ENCODE measurements at places on chromosomes 13 and 19.

DNA sequence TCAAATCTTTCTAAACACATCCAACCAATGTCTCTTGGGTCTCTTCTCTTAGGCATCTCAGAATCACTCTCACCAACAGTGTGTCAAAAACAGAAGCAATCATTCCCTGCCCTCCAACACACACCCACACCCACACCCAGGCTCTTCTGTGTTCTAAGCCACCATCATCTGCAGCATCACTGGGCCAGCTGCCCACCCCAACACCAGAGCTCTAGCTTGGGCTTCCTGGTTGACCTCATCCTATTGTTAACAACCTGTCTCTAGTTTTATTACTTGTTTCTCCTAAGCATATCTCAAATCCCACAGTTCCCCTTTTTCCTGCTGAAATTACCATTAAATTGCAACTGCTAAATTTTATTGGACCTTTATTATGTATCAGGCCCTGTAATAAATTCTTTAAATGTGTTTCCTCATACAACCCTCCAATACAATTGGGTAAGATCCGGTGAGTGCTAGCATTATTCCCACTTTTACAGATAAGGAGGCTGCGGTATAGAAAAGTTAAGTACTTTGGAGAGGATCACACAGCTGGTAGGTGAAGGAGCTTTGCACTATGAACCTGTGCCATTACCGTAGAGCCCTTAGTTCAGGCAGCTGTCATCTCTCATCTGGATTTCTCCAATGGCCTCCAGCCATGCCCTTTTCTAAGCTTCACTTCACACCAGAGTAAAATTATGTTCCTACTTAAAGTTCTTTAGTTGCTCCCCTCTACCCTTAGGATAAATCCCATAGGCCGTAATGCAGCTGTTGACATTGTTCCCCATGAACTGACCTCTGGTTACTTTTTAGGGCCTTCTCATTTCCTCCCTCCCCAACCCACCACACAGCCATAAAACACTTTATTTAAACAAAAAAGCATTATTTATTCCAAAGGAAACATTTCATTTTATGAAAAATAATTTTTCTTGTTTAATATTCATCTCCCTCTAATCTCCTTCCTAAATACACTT is 227.7 kb downstream of the B3GLCT start:
- DNase-seq: no peak

DNA sequence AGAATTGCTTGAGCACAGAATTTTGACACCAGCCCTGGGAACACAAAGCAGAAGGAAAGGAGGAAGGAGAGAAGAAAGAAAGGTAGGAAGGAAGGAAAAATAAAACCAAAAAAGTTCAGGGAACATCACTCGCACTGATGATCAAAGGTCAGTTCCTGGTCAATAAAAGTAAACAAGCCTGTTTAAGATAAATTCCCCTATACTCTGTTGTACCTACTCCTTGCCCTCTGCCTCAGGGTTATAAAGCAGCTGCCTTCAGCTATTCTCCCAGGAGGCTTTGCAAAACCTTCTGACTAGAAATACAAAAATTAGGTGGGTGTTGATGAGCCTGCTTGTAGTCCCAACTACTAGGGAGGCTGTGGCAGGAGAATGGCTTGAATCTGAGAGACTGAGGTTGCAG is 14.9 kb upstream of the ZNF91 start:
- DNase-seq: no peak

DNA sequence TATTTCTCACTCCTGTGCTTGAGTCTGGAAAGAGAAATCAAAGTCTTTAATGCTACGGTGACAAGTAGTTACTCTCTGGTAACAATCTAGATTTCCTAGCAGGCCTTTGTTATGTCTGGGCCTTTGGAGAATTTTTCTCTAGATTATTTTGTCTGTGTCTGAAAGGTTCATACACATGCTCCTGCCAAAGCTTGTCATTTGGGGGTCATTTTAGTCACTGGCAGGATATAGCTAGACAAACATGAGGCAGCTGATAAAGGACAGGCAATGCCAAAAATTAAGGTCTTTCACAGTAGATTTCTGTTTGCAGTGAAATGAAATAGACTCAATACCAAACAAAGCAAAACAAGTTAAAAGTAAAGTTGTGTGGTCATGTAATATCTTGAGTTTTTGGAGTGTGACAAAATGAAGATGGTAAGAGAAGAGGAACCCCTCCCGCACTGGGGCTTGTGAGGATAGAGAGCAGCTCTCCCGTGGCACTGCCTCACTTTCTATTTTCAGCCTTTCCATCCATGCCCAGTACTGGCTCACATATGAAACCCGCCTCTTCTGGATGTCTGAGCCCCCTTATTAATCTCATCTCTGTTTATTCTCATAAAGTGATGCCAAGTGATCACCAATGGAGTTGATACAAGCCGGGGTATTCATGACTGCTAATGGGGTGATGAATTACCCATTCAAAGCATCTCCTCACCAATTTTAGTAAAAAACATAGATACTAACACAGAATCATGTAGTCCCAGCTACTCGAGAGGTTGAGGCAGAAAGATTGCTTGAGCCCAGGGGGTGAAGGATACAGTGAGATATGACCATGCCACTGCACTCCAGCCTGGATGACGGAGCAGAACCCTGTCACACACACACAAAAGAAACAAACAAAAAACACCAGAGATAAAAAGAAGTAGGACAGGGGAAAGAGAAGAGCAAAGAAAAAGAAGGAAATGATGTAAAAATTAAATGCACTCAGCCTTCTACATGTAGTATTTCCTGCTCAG is 389.3 kb downstream of the FGF14 start:
- DNase-seq: no peak

GRCh38 chr13:97342936-97343335 is 91.0 kb upstream of the RAP2A start:
- DNase-seq: no peak

DNA sequence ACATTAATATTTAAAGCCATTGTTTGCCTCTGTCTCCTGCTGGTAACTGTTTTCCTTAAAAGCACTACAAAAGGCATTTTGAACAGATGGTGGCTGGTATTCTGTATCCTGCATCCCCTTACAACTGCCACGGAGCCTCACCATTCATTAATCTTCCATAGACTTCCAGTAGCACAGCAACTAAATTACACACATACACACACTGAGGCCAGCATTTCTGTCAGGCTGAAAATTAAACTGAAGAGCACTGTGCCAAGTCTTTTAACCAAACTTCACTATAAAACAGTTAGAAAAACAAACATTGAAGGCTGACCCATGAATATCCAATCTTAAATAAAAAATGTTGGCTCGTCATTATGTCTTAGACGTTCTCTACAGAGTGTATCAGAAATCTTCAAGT is 697.8 kb downstream of the DACH1 start:
- DNase-seq: no peak

DNA sequence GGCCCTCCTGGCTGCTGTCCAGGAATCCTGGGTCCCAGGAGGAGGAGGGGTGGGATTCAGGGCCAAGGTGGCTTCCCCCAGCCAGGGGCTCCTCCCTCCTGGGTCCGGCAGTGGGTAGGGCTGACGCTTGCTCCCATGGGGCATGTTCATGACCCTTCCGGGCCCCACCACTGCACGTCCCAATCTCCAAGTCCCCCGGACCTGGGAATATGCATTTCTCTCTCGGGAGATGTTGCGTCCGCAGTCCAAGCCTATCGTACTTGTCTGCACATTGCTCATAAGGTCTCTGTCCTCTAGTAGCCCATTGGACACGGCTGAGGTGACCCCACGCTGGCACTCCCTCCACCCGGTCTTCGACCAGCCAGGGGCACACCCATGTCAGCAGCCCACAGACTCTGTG is 192.3 kb downstream of the TEX29 start:
- DNase-seq: no peak

GRCh38 chr13:46953331-46953730 is 56.5 kb upstream of the HTR2A start:
- no peak for DNase-seq

DNA sequence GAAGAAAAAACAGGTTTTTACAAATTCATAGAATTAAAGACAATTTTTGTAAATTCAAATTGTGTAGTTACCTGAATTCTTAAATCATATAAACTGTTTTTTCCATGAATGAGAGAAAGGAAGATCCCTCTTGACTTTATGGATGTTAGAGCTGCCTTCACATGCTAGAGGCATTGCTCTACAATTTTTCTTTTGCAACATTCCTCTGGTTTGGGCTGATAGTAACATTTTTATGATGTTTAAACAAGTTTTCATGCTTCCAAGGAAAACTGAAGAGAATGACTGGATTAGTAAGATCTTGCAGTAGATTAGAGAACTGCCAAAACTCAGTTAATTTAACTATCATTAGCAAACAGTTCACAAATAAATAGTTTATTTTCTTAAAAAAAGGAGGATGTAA is 250.6 kb downstream of the GPC6 start:
- DNase-seq: no peak

GRCh38 chr13:92260363-92260762 is 861.9 kb downstream of the GPC5 start:
- DNase-seq: no peak

GRCh38 chr13:77979721-77980385 is 61.2 kb upstream of the EDNRB start:
- no peak for DNase-seq

DNA sequence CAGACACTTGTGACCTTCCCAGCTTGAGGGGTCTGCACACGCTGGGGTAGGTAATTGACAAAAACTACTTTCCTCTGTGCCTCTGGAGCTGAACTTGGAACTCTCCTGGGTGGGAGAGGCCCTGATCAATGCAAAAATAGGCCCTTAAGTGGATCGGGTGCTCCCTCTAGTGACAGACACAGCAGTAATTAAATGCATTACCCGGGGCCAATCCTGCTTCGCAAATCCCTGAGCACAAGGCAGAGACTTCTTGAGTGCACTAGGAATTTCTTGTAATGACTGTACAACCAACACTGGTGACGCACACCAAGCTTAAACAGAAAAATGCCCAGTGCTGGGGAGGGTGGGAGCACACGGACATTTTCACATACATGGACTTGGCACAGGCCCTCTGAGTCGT is 10.6 kb upstream of the UBE2S start:
- DNase-seq: peak; percentile 85

GRCh38 chr13:98223741-98224140 is 46.7 kb upstream of the RNF113B start:
- no peak for DNase-seq

GRCh38 chr13:34038541-34039068 is 220.7 kb downstream of the RFC3 start:
- no peak for DNase-seq

Measured in AG08396 (cell line).